ENCODE measurements at places on chromosomes 6 and 20.

- no peak for DNase-seq
Measured at GRCh38 chr6:139126255-139126654, 8.6 kb upstream of the HECA start.

GRCh38 chr6:85482905-85483700, 33.2 kb downstream of the NT5E start:
- peak; percentile 72 for DNase-seq

DNA sequence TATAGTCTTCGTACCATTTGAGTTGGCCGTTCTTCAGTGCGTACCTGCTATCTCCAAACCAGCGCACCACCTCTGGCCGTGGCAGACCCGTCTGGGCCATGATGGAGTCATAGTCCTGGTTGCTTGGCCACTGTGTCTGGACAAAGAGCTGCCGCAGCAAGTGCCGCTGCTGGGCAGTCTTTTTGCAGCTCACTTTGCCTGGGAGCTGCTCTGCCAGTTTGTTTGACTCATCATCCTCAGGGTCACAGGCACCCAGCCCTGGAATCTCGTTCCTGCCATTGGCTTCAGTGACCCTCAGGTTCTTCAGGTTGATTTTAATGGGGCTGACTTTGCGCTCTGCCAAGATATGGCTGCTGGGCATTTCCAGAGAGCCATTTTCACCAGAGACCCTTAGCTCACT, 65.1 kb downstream of the PLCG1 start:
- DNase-seq: no peak

GRCh38 chr20:1282966-1283365, 16.9 kb downstream of the SNPH start:
- DNase-seq: no peak

DNA sequence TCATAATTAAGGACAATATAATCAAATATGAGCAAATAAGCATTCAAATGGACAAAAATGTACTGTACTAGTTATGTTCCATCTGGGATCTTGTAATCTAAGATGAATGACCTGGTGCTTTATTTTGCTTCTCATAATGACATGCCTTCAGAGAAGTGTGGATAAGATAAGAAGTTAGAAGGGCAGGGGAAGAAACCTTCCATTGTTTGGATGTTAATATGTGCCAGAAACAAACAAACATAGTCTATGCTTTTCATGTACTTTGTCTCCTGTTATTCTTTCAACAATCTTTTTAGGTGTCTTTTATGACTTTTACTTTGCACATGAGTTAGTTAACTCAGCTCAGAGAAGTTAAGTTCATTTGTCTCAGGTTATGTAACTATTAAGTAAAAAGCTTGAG, 511.5 kb upstream of the SOX4 start:
- DNase-seq: no peak

DNA sequence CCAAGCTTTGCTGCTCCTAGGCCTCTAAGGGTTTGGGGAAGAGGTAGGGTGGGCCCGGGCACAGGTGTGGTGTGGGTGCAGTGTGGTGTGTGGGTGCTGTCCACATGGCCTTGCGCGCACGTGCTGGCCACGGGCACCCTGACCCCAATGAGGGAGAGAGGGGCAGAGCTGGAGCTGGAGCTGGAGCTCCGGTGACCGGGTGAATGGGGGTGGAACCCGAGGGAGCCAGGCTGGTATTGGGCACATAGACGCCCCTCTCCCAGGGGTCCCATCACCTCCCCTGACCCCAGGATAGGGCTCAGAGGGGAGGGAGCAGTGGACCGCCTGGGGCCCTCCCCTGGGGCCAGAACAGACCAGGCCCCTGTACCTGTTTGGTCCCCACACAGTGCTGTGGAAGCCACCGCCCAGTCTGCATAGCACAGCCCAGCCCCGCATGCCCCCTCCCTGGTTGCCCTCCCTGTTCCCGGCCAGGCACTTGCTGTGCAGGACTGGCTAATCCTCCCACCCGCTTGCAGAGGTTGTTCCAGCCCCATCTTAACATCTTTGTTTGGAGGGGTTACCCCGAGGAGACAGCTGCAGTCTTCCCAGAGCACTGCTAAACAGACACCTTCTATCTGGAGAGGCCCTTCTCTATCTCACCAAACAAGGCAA, 984 bp downstream of the ADAM33 start:
- DNase-seq: no peak

GRCh38 chr20:46435146-46435545, 28.7 kb upstream of the ELMO2 start:
- DNase-seq: no peak

DNA sequence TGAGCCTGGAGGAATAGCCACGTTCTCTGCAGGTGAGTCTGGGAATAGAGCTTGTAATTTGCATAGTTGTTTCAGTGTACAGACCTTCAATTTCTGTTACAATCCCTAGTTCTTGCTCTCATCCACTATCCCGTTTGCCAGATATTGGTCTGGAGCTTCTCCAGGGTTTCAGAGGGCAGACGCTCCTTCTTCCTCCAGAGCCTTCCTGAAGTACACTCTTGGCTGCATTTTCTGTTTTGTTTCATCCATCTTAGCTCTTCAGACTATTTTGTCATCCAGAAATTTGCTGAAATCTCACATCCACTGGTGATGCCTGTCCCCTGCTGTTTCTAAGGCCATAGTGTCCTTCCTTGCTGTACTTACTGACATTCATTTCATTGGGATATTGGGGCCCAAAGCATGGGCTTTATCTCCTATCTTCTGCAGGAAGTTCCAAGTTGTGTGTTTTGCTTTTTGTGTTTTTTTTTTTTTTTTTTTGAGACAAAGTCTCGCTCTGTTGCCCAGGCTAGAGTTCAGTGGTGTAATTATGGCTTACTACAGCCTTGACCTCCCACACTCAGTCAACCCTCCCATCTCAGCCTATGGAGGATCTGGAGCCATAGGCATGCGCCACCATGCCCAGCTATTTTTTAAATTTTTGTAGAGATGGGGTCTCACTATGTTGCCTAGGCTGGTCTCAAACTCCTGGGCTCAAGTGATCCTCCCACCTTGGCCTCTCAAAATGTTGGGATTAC, 18.7 kb downstream of the CDS2 start:
- DNase-seq: no peak

GRCh38 chr6:11815231-11815630, 36.6 kb upstream of the ADTRP start:
- no peak for DNase-seq

DNA sequence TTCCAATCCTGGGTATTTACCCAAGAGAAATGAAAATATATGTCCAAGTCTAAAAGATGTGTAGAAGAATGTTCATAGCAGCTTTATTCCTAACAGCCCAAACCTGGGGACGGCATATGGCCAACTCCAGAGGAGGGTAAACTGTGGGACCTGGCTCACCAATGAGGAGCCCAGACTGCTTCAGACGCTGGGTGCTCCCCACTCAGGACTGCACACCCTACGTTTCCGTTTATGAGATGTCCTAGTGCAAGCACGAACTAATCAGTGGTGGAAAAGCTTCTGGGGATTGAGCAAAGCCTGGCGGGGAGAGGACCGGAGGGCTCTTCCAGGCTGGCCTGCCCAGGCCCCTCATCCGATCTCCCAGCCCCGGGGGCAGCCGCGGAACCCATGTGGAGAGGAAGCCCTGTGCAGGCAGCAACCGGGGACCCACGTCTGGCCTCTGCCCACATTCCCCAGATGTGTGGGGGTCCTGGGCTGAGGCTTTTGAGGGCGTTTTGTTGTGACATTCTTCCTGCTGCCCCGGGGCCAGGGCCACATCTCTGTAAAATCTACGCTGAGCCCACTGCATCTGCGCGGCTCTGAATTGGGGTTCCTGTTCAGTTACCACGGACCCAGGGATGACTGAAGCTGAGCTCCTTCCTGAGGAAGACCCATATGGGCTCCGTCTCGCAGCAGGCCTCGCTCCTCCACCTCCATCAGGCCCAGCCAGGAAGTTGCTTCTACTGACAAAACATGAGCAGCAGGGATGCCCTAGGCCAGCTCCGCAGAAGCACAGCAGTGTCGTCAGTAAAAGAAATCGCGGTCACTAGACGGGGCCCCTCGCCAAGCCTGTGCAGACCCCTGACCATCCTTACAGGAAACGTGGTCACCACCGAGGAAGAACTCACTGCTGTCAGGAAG, 188.0 kb downstream of the DLL1 start:
- DNase-seq: no peak

- no peak for DNase-seq
Measured at GRCh38 chr6:161445021-161445799, 171.3 kb upstream of the AGPAT4 start.

DNA sequence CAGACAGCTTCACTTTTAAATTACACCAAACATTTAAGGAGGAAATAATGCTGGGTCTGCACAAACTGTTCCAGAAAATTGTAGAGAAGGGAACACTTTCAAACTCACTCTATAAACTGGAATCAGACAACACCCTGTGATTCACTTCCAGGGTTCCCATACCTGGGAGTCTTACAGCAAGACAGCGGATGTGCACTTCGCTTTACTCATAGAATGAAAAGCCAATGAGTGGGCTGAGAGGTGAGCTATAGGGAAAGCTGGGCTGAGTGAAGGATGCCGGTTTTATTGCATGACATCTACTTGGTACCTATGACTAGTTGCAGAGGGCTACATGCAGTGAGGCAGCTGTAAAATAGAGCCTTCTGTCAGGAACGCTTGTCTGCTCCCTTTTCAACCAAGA, 152.1 kb downstream of the FNDC1 start:
- DNase-seq: no peak

DNA sequence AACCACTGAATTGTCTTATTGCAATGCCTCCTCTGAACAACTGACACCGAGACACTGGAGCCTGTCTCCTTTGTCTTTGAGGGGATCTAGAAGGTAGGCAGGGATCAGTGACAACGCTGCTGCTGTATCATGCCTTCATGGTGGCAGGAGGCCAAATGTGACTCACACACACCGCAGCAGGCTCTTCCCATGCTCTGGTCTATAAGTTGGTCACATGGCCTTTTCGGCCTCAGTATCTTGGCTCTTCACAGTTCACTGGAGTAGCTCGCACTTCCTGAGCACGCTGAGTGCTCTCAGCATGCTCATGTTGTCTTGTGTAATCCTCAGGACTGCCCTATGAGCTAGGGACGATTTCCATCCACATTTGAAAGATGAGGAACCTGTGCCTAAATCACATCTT, 167.4 kb upstream of the PCSK2 start:
- DNase-seq: no peak

GRCh38 chr6:42771741-42772100, 10.1 kb upstream of the BICRAL start:
- no peak for DNase-seq

- no peak for DNase-seq
Measured at GRCh38 chr6:71228461-71229041, 60.1 kb upstream of the OGFRL1 start.

DNA sequence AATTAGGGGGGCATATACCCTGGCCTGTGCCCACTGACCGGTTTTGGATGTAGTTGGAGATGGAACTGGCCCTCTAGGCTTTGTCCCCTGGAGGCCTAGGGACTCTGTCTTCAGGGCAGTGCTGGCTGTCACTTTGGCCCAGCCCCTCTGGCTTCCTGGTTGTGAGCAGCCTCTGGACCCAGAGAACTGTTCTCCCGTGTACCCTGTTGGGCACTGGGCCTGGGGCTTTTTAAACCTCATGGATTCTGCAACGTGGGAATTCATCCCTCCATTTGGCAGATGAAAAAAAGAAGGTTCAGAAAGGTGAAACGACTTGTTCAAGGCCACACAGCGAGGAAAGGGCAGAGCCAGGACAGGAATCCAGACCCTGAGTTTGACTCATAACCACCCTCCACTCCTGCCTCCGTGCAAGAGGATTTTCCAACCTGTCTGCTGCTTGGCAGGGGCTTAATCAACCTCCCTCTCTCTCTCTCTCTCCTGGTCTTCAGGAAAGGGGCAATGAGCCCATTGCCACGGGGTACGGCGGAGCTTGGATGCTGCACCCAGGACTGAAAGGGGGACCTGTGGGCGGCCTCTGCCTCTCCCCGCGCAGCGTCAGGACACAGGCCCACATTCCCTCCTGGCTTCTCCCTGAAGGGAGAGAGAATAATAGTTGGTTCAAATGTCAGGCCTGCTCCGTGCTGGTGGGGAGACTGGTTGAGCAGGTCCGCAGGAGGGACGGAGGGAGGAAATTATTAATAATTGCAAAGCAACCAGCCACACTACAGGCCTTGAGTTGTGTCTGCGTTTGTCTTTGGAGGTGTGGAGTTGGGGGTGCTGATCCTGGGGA, 56.0 kb downstream of the CEBPB start:
- no peak for DNase-seq

GRCh38 chr20:36281785-36282380, 24.3 kb upstream of the DLGAP4 start:
- no peak for DNase-seq

DNA sequence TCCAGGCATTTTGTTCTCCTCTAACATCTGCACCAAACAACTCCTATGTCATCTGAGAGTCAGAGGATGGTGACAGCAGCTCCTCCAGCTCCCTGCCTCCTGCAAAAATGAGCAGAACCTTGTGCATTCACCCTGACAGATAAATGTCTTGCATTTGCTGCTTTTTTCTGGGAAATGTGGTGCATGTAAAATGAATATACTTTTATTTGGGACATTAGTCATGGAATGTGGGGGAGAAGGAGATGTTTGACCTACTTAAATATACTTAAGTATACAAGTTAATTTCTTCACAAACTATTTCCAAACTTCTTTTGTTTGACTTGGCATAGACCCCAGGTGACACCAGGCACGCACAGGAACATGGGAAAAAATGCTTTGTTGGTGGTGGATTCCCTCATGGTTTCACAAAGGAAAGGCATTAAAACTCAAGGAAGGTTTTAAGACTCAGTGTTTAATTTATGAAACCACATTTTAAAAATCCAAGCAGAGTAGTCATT, 181.8 kb upstream of the MCHR2 start:
- no peak for DNase-seq

GRCh38 chr6:149567194-149567586, 1.0 kb downstream of the GINM1 start:
- no peak for DNase-seq

DNA sequence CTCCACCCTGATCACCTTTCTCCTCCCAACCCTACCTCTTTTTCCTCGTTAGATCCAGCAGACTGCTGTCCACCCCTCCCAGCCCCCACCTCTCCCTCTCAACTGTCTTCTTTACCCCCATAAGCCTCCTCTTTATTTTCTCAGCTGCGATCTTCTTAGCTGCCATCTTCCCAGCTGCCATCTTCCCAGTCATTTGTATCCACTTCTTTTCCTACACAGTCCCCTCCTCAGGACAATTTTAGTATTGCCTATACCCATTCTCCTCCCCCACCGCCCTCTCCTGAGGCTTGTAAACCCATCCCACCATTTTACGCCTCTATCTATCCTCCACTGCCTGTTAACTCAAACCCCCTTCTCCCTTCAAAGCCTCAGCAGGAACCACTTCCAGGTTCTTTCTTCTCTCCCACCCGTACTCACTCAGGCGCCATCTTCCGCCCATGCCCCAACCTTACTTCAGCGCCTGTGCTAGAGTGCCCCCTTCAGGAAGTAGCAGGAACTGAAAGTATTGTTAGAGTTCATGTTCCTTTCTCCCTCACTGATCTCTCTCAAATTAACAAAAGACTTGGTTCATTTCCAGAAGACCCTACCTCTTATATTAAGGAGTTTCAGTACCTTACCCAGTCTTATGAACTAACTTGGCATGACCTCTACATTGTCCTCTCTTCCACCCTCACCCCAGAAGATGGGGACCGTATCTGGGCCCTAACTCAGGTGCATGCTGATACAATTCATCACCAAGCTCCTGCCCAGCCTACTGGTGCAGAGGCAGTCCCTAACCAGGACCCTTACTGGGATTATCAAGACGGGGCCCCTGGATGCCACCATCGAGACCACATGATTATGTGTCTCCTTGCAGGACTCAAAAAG, 236.0 kb downstream of the ADGRG6 start:
- no peak for DNase-seq

- no peak for DNase-seq
Measured at GRCh38 chr6:21984561-21984960, 312.3 kb downstream of the PRL start.
